ENCODE measurements at places on chromosomes 1 and 21. TPM values are rescaled to one million over a fixed set of nuclear protein-coding genes. Genes with fewer than 3 reads are reported as not detected.
A peak's percentile ranks its signal among the peaks of the same experiment; 100 is the strongest.

- no peak for DNase-seq
- no peak overlapping the region for H3K27ac ChIP-seq
- H3K27me3 ChIP-seq, result no peaks in the 10 kb centered on the region
- H3K4me1 ChIP-seq, result no peaks in the 10 kb centered on the region
These were observed 254.6 kb upstream of the LRRC7 start for GRCh38 chr1:69313118-69313517.

GRCh38 chr1:176826265-176826664 is 338.2 kb downstream of the ASTN1 start:
- DNase-seq, result no peak
- H3K27me3 ChIP-seq, result no peaks in the 10 kb centered on the region
- H3K4me3 ChIP-seq, result no peak overlapping the region
- no peaks in the 10 kb centered on the region for H3K36me3 ChIP-seq
- H3K4me1 ChIP-seq, result no peaks in the 10 kb centered on the region

GRCh38 chr1:154955039-154955717 is 721 bp downstream of the PBXIP1 start:
- H3K4me3 ChIP-seq, result peak overlapping the region; percentile 69
- H3K27me3 ChIP-seq, result no peaks in the 10 kb centered on the region
- peaks cover 52% of the 10 kb centered on the region for H3K36me3 ChIP-seq

DNA sequence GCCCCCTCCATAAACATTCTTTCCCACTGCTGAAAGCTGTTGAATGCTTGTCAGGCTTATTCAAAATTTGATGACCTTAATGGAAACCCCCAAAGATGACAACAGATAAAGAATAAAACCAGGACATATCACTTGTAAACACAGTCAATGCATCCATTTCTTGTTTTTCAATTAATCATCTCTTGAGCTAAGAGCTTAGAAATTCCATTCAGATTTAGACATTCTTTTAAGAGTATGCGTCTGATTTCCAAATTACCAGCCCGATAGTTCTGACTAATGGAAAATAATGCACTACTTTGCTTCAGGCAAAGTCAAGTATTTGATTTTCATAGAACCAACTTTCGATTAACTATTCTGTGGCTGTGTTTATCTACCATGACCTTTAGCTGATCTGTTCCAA is 100.6 kb upstream of the RUNX1 start:
- no peak for DNase-seq
- no peaks in the 10 kb centered on the region for H3K36me3 ChIP-seq
- H3K4me1 ChIP-seq, result no peaks in the 10 kb centered on the region
- no peaks in the 10 kb centered on the region for H3K27me3 ChIP-seq
- no peak overlapping the region for H3K4me3 ChIP-seq

DNA sequence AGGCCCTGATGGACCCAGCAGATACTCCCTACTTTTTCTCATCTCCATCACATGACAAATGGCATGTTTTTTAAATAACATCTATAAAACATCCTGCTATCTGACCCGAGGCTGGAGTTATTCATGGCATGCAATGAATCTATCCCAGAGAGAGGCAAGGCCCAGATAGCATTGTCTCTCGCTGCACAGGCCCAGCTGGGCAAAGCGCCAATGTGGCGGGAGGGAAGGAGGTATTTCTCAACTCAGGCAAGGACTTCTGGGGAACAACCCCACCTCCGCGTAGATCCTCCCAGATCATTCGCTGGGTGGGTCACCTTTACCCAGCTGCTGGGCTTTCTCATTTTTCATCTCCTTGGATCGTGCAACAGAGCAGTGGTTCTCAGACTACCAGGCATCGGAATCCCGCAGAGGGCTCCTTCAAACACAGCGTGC is 59.8 kb downstream of the ERG start:
- no peaks in the 10 kb centered on the region for H3K27me3 ChIP-seq
- no peaks in the 10 kb centered on the region for H3K4me1 ChIP-seq
- no peak overlapping the region for H3K4me3 ChIP-seq
- no peaks in the 10 kb centered on the region for H3K36me3 ChIP-seq

DNA sequence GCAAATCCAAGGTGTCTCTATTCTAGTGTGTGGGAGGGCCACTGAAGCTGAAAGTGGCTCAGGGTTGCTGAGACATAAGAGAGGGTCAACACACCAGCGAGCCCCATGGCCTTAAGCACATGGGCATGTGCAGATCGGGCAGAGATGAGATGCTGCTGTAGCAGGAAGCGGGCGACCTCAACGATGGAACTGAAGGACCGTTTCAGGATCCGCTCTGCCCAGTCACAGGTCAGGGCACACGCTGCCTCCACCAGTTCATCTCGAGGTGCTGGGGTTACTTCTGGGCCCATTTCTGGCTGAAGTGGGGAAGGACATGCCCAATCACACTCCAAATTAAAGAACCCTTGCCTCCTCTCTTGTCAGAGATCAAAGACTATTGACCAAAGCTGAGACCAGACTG is 3.5 kb downstream of the RFX5 start:
- peaks cover 33% of the 10 kb centered on the region for H3K4me1 ChIP-seq
- H3K27me3 ChIP-seq, result no peaks in the 10 kb centered on the region
- no peak overlapping the region for H3K27ac ChIP-seq
- no peak overlapping the region for H3K4me3 ChIP-seq
- H3K36me3 ChIP-seq, result peaks cover 36% of the 10 kb centered on the region
- no peak for DNase-seq

DNA sequence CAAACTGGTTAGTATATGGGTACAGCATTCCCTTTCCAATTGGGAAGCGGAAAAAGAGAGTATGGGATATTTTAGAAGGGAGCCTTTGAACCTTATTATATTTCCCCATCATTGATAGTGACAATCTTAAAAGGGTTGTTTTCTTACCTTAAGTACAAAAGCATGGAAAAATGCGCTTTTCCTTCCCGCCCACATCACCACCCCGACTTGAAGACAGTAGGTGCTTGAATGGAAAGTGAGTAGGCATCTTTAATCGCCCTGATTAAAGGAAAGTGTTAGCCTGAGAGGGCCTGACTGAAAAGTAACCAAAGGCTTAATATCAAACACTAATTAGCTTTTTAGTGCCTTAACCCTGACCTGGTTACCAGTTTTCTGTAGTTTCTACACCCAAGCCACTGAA is 15.4 kb downstream of the GGPS1 start:
- H3K27me3 ChIP-seq, result no peaks in the 10 kb centered on the region
- H3K36me3 ChIP-seq, result peaks cover 36% of the 10 kb centered on the region
- H3K4me1 ChIP-seq, result no peaks in the 10 kb centered on the region
- H3K27ac ChIP-seq, result no peak overlapping the region

GRCh38 chr21:38955495-38955894 is 149.8 kb downstream of the ETS2 start:
- no peaks in the 10 kb centered on the region for H3K27me3 ChIP-seq
- H3K4me1 ChIP-seq, result no peaks in the 10 kb centered on the region

GRCh38 chr1:8216005-8216404 is 101.9 kb upstream of the SLC45A1 start:
- H3K4me3 ChIP-seq, result no peak overlapping the region
- H3K27ac ChIP-seq, result no peak overlapping the region
- H3K36me3 ChIP-seq, result no peaks in the 10 kb centered on the region
- DNase-seq, result no peak

GRCh38 chr1:107695341-107695740 is 269.6 kb downstream of the VAV3 start:
- no peak for DNase-seq
- no peaks in the 10 kb centered on the region for H3K27me3 ChIP-seq
- H3K4me1 ChIP-seq, result no peaks in the 10 kb centered on the region
- H3K36me3 ChIP-seq, result no peaks in the 10 kb centered on the region

GRCh38 chr1:78280626-78281025 is 210.1 kb upstream of the PTGFR start:
- no peak for DNase-seq
- no peaks in the 10 kb centered on the region for H3K27me3 ChIP-seq
- no peak overlapping the region for H3K27ac ChIP-seq
- no peaks in the 10 kb centered on the region for H3K4me1 ChIP-seq
- H3K4me3 ChIP-seq, result no peak overlapping the region

Gene ELAVL4
- total RNA-seq, result not detected

Gene UMODL1
- total RNA-seq, result 0.42 TPM

Gene TRIM45
- total RNA-seq, result 0.25 TPM

Gene CFH
- total RNA-seq, result 4.6 TPM

Gene OLFML2B
- total RNA-seq, result 0.08 TPM

Gene VWA1
- not detected for total RNA-seq
